ENCODE measurements at places on chromosomes 12 and 14.

DNA sequence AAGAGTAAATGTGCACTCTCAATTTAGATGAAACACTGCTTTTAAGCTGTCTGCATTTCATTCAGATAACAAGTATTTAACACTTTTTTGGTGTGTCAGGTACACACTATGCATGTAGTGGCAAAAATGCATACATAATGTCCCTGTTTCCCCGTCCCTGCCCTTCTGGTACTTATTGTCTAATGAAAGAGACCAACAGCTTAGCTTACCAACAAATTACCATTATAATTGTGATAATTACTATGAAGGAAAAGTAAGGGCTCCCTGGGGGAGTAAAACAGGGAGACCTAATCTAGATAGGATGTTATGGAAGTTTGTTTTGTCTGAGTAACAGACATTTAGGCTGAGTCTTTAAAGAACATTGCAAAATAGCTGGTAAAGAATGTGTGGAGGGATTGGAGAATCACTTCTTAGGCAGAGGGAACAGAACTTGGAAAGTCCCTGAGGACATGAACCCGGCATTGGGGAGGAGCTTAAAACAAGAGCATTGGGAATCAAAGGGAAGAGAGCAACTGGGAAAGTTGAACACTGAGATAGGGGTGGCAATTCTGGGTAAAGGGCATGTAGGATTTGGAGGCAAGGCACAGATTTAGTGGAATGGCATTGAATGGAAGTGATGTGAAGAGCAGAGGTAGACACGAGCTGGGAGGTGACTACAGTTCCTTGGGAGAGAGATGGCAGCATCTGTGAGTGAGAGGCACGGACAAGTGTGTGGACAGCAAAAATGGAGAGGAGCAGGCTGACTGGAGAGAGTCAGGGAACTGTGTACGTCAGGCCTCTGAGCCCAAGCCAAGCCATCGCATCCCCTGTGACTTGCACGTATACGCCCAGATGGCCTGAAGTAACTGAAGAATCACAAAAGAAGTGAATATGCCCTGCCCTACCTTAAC, 181.6 kb downstream of the GRIP1 start:
- DNase-seq: no peak

GRCh38 chr12:38328306-38328895, 11.8 kb downstream of the ALG10B start:
- DNase-seq: peak; percentile 12

- no peak for DNase-seq
These were observed 5.5 kb upstream of the FZD10 start for GRCh38 chr12:130156652-130157275.

GRCh38 chr14:90301668-90302090, 30.1 kb downstream of the NRDE2 start:
- DNase-seq: peak; percentile 73

GRCh38 chr14:37142835-37143401, 29.5 kb downstream of the SLC25A21 start:
- peak; percentile 21 for DNase-seq

DNA sequence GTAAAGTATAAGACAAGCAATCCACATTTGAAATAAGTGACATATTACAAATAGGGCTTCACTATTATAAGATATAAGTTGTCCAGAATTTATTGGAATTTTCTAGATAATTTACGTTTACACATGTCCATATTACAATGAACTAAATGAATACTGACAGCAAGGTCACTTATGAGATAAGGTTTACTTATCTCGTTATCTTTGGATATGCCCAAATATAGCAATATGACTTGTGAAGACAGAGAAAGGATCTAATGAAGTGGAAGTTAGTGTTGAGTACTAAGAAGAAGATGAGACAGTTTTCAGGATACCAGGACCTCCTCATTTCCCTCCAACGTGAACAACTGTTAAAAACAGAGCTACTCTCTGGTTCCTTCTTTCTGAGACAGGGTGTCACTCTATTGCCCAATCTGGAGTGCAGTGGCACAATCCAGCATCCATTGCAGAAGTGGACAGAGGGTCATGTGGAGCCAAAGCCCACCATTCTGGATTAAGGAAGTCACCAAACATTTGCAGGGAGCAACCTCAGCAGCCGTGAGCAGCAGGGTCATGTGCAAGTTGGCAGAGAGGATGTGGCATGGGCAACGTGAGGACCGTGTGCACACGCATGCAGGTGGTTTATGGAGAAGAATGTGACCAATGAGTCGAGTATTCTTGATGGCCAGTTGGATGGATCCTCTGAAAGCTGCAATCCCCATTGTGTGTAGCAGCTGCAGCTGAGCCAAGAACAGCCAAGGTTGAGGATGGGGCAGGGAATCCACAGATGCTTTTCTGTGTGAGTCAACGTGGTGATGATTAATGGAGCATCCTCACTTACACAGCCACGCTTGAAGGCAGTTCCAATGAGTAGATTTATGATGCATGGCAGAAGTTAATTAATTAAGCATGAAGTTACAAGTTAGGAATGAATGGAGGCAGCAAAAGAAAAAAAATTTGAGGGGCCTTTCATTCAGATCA, 111.0 kb downstream of the BICD1 start:
- no peak for DNase-seq

DNA sequence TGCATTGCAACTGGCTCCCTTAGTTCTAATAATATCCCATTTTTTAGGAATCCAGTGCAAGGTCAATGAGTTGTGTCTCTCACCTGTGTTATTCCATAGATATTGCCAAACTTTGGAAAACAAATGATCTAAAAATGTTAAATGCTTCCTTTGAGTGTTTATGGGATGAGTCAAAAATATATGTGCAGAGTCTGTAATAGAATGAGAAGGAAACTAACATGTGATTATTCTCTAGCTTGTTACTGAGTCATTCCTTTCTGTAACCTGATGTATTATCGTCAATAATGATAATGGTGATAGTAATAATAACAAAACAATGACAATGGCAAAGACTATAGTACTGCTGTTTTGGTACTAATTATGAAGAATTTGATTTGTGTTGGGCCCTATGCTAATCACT, 11.5 kb downstream of the ACSS3 start:
- no peak for DNase-seq

GRCh38 chr12:57164966-57165625, 17.7 kb upstream of the LRP1-AS start:
- no peak for DNase-seq

- DNase-seq: no peak
These were observed 58.0 kb upstream of the PARP11 start for GRCh38 chr12:3931206-3931605.

GRCh38 chr12:63876980-63877379, 32.5 kb downstream of the SRGAP1 start:
- no peak for DNase-seq

GRCh38 chr12:119940897-119941296, 48.1 kb upstream of the BICDL1 start:
- peak; percentile 61 for DNase-seq

DNA sequence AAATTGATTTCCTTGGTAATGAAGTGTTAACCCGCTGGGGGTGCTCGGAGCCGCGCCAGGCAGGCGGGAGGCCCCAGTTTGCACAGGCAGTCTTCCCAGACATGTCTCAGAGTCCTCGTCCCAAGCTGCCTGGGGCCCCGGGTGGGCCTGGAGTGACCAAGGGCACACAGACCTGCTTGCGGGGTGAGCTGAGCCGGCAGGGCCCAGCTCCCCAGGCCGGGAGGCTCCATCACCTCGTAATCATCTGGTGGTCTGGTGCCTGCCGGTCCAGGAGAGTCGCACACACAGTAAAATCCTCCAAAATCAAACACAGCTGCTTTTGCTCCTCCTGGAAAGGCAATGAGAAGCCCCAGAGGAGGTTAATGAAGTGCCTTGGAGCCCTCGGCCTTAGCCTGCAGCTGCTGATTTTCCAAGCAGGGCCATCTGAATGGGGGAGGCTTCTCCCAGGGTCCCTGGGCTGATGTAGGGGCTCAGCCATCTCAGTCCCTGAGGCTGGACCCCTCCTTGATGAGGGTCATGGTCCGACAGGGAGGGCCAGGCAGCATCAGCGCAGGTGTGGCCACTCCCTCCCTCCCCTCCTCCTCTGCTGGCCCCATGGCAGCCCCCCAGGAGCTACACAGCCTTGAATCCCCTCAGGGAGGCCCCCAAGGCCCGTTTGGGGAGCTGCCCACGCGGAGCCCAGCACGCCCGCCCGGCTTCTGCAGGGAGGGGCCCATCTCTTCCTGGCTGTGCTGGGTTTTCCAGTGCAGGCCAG, 39.4 kb upstream of the FBRSL1 start:
- no peak for DNase-seq

DNA sequence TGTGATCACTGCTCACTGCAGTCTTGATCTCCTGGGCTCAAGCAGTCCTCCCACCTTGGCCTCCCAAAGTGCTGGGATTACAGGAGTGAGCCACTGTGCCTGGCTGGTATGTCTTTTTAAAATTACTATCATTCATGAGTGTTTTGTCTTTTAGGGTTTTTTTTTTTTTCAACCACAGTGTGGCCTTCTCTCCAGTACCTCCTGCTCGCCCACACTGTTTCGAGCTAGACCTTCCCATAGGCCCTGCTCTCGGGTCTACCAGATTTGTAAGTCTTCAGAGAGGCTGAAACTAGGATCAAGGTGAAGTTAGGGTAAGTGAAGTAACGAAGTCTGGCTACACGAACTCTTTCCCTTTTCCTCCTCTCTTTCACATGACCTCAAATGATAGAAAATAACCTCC, 1.5 kb downstream of the BIN2 start:
- DNase-seq: no peak

DNA sequence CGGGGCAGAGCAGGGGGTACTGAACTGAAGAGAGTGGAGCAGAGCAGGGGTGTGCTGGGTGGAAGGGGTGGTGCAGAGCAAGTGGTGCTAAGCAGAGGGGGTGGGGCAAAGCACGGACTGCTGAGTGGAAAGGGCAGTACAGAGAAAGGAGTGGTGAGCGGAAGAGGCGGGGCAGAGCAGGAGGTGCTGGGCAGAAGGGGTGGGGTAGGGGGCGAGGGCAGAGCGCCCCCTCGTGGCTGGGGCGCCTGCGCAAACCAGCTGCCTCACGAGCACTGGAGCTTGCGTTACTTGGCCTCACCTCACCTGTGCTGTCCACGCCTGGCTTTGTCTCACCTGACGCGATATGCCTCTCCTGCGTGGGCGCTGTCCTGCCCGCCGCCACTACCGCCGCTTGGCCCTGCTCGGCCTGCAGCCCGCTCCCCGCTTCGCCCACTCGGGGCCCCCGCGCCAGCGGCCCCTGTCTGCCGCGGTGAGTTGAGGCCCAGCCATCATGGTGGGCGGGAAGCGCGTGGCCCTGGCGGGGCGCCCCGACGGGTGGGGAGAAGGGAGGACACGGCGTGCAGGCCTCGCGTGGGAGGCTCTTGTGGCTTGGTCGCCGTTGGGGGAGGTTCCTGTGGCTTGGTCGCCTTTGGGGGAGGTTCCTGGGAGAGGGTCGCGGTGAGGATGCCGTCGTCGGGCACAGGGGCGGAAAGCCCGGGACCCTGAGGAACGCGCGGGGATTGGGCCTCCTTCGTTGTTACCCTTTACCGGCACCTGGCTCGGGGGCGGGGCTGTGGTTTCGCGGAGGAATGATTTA, at the start of gene COX8C:
Gene COX8C (plus strand): TSS at position 257 of the 796 bp plus-strand sequence. CDS start 87 bp downstream, at position 344.
- DNase-seq: no peak

- no peak for DNase-seq
These were observed 52.9 kb upstream of the SLC35F4 start for GRCh38 chr14:57918791-57919190.

DNA sequence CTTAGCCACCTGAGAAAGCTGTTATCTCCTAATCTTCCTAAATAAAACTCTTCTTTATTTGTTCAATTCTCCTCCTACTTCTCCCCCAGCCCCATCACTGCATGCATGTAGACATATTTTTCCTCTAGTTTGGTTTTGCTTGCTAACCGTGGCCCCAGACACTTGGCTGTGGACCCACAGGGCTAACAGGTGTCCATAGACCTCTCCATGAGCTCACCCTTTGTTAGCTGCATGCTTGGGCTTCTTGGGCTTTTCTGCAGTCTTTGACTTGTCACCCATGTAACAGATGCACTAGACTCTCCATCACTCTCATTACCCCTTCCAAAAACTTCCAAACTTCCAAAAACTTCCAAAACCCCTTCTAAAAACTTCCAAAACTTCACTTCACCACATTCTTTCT, 59.2 kb upstream of the PLEKHA5 start:
- no peak for DNase-seq

DNA sequence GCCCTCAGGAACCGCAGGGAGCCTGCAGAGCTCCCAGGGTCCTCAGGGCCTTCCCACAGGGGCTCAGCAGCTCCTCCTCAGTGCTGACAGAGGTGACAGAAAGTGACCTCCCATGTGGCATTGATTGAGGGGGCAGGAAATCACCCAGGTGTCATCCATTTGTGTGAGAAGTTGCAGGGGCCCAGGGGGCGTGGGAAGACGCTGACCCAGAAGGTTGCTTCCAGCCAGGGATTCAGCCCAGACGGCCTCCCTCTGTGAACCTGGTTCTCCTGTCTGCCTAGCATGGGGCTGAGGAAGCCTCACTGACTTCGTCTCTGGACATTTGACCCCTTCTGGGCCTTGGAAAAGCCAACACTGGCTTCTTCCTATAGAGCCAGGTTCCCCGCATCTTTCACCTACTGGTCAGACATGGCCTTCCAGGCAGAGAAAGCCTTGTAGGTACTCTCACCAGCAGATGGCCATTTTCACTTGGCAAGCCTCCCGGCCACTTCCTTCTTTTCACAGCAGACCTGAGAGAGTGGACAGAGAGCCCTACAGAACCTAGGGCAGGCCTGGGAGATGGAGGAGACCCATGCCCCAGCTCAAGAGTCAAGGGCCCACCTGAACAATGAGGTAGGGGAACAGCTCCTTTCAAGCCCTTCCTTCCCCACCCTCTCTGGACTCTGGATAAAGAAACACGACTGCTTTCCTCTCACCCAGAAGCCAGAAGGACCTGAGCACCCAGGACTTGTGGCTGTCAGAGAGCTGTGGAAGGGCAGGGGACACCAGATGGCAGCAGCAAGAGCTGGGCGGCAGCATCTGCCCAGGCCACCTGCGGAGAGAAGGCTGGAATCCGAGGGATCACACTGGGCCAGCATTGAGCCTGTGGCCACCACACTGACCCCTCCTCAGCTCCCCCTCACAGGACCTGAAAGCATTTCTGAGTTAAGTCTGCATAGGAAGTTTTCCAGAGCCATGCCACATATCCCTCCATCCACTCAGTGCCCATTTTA, 377.8 kb downstream of the DPF3 start:
- DNase-seq: no peak

Measured in COLO829 (cell line).